Panc1 (cell line): ENCODE measurements at places on chromosomes 5 and 9.

- peak; percentile 42 for DNase-seq
Observed at GRCh38 chr5:163695830-163696578, 190.6 kb downstream of the MAT2B start.

DNA sequence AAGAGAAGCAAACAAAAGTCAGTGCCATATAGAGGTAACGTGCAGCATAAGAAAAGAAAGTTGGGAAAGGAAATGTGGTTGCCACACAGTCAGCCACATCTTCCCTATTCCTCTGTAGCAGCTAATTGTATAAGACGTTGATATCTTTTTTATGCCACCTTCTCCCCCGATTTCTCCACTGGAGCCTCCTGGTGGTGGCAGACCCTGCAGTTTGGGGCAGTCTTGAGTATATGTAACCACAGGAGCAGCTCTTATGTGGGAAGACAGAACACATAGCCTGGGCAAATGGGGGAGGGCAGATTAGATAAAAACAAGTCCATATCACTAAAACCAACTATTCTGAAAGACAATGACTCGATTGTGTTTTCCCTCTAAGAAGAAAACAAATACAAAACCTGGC is 99.7 kb downstream of the PLCXD3 start:
- no peak for DNase-seq

DNA sequence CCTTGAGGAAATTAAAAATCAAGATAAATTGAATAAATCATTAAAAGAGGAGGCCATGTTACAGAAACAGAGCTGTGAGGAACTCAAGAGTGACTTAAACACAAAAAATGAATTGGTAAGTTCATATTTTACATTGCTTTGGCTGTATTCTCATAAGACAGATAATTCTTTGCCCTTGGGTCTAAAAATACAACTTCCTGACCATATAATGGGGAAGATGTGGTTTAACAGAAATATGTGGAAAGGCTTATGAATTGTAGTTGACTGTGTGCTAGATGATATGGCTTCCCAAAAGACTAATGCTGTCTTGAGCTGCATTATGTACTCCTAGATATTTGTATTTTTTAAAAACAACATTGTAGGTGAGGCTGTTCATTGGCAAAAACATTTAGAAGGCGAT is 33.1 kb downstream of the CNTRL start:
- DNase-seq, result no peak

GRCh38 chr5:179559284-179560252 is 9.2 kb downstream of the RUFY1 start:
- DNase-seq, result peak; percentile 94

GRCh38 chr9:81594415-81594814 is 94.9 kb downstream of the TLE1 start:
- DNase-seq, result no peak

- no peak for DNase-seq
Observed at GRCh38 chr5:59569608-59570334, 323.8 kb downstream of the PDE4D start.

DNA sequence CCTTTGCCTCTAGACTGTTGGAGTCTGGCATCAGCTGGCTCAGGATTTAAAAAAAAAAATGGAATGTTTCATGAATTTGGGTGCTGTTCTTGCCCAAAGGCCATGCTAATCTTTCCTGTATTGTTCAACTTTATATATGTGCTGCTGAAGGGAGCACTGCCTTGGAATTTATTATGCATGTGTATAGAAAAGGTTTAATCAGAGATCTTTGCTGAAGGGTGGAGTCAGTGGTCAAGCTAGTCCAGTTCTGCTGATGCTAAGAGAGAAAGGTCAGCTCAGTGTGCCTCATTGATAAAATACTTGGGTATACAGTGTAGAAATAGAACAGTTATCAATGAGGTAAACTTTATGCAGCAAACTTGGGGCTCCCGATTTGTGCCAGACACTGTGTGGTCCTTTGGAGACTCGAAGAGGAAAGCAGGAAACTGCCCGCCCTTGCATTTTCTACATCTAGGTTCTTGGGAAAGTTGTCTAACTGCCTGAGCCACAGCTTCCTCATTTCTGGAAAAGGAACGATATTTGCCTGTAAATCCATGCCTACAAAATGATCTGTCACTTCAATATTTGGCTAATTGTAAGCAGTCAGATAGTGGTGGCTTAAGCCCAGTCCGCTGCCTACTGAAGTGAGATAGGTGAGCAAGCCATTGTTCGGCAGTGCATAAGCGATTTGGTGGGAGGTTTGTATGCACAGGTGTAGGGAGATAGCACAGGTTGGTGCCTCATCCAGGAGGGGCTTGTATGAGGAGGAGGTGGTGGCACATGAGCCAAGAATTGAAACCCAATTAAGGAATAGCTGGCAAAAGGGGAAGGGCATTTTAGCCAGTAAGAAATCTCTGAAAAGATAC is 29.2 kb upstream of the GTF2H2C start:
- DNase-seq, result no peak

DNA sequence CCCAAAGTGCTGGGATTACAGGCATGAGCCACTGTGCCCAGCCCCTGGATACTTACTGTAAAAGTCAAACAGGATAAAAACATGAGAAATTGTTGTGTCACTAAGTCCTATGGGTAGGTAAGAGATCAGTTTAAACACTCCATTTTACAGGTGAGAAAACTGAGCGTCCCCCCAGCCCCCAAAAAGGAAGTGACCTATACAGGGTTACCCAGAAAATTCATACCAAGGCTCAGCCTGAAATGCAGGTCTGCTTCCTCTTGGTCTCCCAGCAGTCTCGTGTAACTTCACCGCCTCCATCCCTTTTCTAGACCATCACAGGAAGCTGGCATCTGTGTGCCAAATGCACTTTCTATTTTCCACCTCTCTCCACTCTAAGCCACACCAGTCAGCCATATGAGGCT is 57.2 kb downstream of the TMOD1 start:
- DNase-seq, result no peak

DNA sequence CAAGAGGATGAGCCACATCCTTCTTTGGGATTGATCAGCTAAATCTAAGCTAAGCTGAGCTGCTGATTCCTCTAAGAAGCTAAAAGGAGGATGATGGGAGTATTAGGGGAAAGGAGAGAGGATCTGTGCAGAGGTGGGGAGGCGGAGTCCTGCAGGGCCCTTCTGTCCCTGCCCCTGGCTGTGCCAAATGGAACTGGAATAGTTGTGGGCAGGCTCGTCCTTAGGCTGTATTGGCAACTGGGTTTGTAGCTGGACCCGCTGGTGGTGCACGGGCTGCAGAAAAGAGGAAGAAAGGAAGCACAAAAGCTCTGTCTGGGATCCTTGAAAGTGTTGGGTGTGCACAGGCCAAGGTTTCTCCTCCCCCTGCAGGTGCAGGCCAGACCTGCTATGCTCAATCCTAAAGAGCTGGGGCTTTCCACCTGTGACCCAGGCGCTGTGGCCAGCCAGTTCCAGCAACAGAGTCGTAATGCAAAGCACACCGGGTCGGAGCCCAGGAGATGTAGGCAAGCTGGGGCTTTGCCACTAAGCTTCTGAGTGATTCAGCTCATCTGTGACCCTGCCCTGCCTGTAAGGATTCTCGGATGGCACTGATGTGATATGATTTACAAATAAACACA is 9.8 kb downstream of the CLTB start:
- DNase-seq, result no peak

DNA sequence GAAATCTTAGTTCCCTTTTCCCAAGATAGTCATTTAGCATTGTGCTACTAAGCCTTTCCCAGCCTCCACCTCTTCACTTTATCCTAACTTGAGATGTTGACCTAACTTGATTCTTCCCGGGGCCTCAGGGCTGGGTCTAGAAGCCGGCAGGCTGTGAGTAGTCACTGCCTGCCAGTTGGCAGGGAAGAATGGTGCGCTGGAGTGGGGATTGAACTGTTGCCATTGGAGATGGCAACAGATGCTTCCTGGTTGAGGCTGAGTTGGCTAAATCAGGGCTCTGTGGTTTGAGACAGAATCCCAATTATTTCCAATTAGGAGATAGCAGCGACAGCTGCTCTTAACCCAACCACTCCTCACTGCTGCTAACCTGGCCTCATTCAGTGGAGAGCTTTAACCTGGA is 343.1 kb downstream of the BRINP1 start:
- no peak for DNase-seq

DNA sequence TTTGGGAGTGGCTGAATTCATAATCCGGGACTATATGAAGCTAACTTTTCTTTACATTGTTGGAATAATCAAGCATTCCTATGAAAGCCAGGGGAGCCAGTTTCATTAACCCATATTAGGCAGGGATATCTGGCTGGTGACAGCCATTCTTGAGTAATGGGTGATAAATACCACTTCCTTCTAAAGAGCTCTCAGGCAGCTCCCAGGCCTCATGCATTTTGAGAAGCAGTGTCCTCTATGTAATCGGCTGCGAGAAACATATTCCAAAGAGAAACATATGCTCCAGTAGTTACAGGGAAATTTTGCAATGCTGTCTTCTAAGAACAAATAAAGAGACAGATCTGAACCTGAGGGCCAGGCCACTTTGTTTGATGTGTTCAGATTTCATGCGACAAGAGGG is 83.1 kb downstream of the MSX2 start:
- DNase-seq, result no peak

DNA sequence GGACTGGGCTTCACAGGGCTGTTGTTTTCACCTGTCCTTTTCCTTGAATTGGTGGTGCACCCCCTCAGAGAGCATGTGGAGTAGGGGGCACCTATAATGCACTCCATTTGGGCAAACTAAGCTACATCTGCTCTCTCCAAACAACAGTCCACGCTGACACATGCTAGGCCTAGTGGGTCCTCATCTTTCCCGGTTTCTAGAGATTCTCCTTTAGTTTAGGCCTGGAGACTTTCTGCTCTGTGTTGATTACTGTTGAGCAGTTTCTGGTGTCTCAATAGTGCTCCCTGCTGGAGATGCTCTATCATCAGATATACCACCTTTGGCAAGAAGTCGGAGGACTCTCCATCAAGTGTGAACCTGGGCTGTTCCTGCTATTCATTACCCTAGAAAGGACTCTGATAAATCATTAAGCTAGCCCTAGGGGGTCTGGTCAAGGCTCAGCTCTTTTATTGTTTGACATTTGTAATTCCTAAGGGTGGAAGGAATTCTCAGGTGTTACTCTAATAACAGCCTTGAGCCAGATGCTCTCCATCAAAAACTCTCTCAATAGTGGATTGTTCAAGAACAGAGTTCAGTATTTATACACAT is 64.0 kb upstream of the FYB1 start:
- DNase-seq, result peak; percentile 74

- DNase-seq, result no peak
Observed at GRCh38 chr5:129454461-129454860, 5.6 kb upstream of the ADAMTS19 start.

- DNase-seq, result no peak
Observed at GRCh38 chr9:8486095-8486494, 686.5 kb upstream of the DMAC1 start.

DNA sequence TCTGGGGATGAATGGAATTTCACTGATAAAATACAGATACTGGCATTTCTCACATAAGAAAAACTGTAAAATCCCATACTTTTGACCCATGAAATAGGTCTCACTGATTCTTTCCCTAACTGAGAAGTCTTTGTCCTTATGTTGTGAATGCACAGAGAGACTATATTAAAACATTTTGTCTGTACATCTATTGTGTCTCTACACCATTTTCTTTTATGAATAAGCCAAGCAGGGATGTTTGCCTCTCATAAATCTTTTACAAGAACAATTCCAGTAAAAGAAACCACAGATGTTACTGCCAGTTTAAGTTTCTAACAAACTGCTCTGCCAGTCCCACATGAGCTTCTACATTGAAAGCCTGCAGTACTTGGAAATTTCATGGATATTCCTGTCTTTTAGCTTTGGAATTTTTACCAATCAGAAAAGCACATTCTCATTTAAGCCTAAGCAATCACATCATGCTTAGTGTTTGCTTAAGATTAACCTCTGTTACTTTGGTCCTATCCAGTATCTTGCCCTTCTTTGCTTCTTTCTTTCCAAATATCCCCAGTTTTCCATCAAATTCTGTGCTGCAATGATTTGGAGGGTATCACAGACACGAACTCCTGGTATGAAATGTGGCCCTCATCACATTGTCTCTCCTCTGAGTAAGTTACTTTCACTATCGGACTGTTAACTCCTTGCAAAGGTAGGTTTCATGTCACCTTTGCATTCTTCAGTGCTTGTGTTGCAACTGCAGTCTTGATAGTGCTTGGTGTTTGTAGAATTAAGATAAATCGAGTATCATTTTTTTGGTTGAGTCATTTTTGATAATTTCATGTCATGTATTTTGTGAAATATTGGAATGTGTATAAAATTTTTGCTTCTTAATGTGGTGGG is 415.1 kb upstream of the ADAMTSL1 start:
- DNase-seq, result no peak

- DNase-seq, result no peak
Observed at GRCh38 chr9:80839821-80840675, 849.3 kb downstream of the TLE1 start.

DNA sequence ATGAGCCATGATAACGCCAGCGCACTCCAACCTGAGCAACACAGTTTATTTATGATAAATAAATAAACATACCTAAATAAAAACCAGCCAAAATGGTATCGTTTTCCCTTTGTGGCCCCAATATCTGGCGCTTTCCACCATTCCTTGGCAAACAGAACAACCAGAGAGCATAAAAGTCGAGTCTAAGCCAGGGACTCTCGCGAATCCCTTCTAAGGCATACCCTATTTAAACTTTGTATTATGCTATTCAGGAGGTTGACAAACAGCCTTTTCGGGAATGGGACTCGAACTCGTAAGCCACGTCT is 386 bp upstream of the MATR3 start:
- no peak for DNase-seq

- no peak for DNase-seq
Observed at GRCh38 chr9:84788803-84789462, 119.4 kb downstream of the NTRK2 start.

DNA sequence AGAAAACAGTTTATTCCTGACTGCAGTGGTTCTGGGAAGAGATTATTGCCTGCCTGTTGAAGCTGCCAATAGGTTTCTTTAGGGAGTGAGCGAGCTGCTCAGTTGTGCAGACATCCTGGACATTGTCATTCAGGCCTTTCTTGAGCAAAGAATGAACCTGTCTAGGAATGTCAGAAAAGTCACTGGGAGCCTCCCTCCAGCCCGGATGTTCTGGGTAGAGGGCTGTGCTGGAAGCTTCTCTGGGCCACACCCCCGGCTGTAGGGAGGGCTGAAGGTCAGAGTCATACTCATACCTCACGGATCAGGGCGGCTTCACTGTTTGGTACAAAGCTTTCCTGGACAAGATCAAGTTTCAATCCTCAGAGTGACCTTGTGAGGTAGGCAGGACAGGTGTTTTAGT is 33.4 kb upstream of the TBC1D2 start:
- DNase-seq, result no peak

DNA sequence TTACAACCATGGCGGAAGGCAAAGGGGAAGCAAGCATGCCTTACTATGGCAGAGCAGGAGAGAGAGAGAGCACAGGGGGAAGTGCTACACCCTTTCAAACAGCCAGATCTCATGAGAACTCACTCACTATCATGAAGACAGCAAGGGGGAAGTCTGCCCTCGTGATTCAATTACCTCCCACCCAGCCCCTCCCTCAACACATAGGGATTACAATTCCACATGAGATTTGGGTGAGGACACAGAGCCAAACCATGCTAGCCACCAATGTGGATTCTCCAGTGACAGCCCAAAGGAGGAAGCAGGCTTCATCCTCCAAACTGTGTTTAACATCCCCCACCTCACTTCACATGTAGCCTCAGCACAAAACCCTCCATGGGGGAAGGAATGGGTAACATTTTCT is 563.7 kb downstream of the CDK5RAP2 start:
- DNase-seq, result no peak
